ENCODE measurements at places on chromosomes 3 and 15. TPM values are rescaled to one million over a fixed set of nuclear protein-coding genes. Genes with fewer than 3 reads are reported as not detected.

GRCh38 chr15:83340087-83340486 lies 55.6 kb upstream of the BNC1 start:
- no peak overlapping the region for H3K27ac ChIP-seq
- H3K36me3 ChIP-seq: no peaks in the 10 kb centered on the region
- H3K4me3 ChIP-seq: no peak overlapping the region
- no peak for DNase-seq
- no peaks in the 10 kb centered on the region for H3K27me3 ChIP-seq
- no peaks in the 10 kb centered on the region for H3K4me1 ChIP-seq

GRCh38 chr15:69360642-69361041 lies 53.5 kb upstream of the KIF23 start:
- no peaks in the 10 kb centered on the region for H3K36me3 ChIP-seq
- no peak for DNase-seq
- no peak overlapping the region for H3K27ac ChIP-seq
- no peaks in the 10 kb centered on the region for H3K27me3 ChIP-seq

- H3K4me3 ChIP-seq: no peak overlapping the region
- peaks cover 33% of the 10 kb centered on the region for H3K4me1 ChIP-seq
- DNase-seq: no peak
- no peaks in the 10 kb centered on the region for H3K27me3 ChIP-seq
- H3K27ac ChIP-seq: no peak overlapping the region
Measured at GRCh38 chr15:98653686-98654085, 5.3 kb downstream of the IGF1R start.

DNA sequence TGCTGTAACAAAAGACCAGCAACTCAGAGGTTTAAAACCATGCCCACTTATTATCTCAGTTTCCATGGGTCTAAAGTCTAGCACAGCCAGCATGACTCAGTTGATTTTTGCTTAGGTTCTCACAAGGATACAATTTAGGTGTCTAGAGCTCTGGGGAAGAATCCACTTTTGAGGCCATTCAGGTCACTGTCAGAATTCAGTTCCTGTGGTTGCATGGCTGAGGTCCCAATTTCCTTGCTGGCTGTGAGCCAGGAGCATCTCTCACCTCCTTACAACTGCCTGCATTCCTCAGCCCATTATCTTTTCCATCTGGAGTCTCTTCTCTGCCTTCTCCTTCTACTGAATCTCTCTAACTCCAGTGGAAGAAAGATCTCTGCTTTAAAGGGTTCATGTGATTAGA lies 240.5 kb upstream of the CFAP20DC start:
- H3K4me1 ChIP-seq: no peaks in the 10 kb centered on the region
- DNase-seq: no peak
- no peak overlapping the region for H3K4me3 ChIP-seq
- H3K27ac ChIP-seq: no peak overlapping the region

DNA sequence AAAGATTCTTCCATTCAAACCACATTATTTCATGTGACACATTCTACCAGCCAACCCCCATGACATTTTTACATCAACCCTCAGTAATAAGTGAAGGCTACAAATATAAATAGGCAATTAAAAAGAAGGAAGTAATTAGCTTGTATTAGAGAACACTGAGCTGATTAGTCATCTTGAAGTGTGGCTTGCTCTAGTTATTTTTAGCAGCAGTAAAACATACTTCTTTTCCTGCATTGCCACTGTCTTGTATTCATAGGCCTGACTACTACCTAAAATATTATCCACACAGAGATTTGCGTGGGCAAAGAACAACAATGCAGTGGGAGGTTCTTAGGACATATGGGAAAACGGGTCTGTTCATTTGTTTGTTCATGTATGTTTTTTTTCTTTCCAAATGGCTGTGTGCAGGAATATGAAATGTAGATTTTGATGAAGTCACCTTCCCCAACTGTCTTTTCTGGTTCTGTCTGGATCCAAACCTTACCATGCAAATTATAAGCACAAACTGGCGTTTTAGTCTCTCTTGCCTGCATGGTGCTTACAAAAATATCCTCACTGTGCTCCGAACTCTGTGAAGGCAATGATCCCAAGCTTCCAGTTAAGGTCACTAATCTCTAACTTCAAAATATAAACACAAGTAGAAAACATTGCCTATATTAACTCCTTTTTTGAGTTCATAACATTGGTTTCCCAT lies 31.5 kb upstream of the TM4SF4 start:
- H3K4me1 ChIP-seq: peaks cover 24% of the 10 kb centered on the region
- no peaks in the 10 kb centered on the region for H3K27me3 ChIP-seq
- DNase-seq: peak; percentile 65

GRCh38 chr15:74251131-74251811 lies 15.1 kb downstream of the CCDC33 start:
- no peaks in the 10 kb centered on the region for H3K27me3 ChIP-seq
- H3K36me3 ChIP-seq: no peaks in the 10 kb centered on the region
- no peak overlapping the region for H3K4me3 ChIP-seq
- no peak overlapping the region for H3K27ac ChIP-seq

DNA sequence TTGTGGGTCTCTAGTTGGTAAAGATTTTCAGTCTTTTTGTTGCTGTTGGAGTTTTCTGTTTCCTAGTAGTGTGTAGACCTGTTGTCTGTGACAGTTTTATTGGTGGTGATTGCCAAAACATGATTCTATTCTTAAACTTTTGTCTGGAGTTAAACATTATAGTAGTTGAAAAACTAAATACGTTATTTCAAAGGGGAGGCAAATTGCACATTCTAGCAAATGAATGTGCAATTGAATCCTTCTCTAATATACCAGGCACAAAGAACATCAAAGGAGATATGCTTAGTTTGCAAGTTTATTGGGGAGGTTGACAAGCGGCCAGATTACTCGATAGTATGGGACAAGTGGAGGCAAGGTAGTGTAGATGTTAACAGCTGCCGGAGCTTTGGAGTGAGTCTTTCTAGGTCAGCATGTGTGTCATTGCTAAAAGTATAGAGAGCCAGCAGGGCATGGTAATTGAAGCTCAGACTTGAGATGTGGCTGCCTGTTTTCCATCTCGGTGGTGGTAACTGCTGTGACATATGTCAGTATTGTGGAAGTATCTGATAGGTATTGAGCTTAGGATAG lies 20.6 kb downstream of the CHD2 start:
- peak overlapping the region; percentile 97 for H3K27ac ChIP-seq
- H3K36me3 ChIP-seq: peaks cover 55% of the 10 kb centered on the region
- peak overlapping the region; percentile 31 for H3K4me3 ChIP-seq
- DNase-seq: no peak
- H3K4me1 ChIP-seq: peaks cover 74% of the 10 kb centered on the region

DNA sequence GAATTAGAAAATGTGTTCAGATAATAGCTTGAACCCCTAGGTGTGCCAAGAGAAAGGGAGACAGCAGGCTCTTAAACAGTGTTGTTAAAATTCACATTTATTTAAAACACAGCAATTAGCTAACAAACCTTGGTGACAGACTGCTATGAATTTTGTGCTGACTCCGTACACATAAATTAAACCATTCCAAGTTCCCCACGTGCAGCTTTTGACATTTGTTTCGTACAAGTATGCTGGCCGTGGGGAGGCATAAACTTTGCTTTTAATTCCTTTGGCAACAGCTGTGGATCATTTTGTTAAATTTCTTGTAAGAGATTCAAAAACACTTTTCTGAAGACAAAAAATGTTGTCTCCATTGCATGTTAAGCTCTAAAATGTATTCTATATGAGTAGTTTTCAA lies 465.3 kb downstream of the FGF12 start:
- H3K4me3 ChIP-seq: no peak overlapping the region
- no peaks in the 10 kb centered on the region for H3K27me3 ChIP-seq
- H3K4me1 ChIP-seq: no peaks in the 10 kb centered on the region

- peak overlapping the region; percentile 53 for H3K27ac ChIP-seq
- H3K36me3 ChIP-seq: peaks cover 11% of the 10 kb centered on the region
- H3K27me3 ChIP-seq: no peaks in the 10 kb centered on the region
- DNase-seq: no peak
- H3K4me1 ChIP-seq: peaks cover 17% of the 10 kb centered on the region
- H3K4me3 ChIP-seq: peak overlapping the region; percentile 92
Measured at GRCh38 chr3:128123156-128123537, 465 bp downstream of the RUVBL1 start.

The TMEM108 gene
- not detected for total RNA-seq

The CCR3 gene
- total RNA-seq: 3.1 TPM

The EDC3 gene
- 46.3 TPM for total RNA-seq

DNA sequence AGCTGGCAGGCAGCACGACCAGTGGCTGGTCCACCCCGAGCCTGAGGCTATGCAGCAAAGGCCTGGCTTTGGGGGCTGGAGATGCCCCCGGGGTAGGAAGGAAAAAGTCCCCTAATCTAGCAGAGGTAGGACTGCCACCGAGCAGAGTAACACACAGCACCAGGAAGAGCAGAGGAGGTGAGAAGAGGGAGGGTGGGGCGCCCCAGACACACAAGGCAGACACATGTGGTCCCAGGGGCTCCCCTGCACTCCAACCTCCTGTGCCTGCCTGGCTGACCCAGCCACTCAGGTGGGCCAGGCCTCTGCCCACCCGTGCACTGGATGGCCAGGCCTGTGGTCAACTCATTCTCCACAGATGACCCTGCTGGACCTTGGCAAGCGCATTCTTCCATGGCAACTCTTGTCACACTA lies 112.4 kb downstream of the ADCY5 start:
- no peak overlapping the region for H3K4me3 ChIP-seq
- H3K27ac ChIP-seq: no peak overlapping the region
- DNase-seq: no peak
- H3K27me3 ChIP-seq: no peaks in the 10 kb centered on the region
- no peaks in the 10 kb centered on the region for H3K36me3 ChIP-seq
- no peaks in the 10 kb centered on the region for H3K4me1 ChIP-seq

DNA sequence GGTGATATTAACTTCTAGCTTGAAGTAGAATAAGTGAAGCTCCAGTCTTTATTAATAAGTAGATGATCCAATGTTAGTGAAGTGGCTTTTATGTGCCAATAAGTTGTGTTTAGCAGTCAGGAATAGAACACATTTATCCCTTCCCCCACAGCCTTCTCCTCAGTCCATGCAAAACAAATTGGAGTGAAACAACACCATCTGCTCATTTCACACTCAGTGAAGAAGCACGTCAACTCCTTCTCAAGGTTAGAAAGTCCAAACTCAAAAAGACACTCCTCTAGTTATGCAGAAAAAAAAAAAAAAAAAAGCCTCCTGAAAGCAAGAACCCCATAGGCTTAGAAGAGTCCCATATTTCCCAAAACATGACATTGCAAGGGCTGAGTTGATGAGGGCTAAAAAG lies 18.0 kb upstream of the NEO1 start:
- H3K27ac ChIP-seq: no peak overlapping the region
- peaks cover 94% of the 10 kb centered on the region for H3K27me3 ChIP-seq
- H3K4me1 ChIP-seq: no peaks in the 10 kb centered on the region
- H3K36me3 ChIP-seq: no peaks in the 10 kb centered on the region

DNA sequence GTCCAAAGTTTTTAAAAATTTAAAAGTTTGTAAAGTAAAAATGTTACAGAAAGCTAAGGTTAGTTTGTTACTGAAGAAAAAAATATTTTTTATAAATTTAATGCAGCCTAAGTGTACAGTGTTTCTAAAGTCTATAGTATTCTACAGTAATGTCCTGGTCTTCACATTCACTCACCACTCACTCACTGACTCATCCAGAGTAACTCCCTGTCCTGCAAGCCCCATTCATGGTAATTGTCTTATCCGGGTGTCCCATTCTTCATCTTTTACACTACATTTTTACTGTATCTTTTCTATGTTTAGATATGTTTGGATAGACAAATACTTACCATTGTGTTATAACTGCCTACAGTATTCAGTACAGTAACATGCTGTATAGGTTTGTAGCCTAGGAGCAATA lies 36.7 kb upstream of the ATP10A start:
- no peak overlapping the region for H3K4me3 ChIP-seq
- no peak overlapping the region for H3K27ac ChIP-seq
- H3K36me3 ChIP-seq: no peaks in the 10 kb centered on the region
- no peak for DNase-seq
- no peaks in the 10 kb centered on the region for H3K27me3 ChIP-seq

- no peaks in the 10 kb centered on the region for H3K27me3 ChIP-seq
- no peak overlapping the region for H3K27ac ChIP-seq
- no peaks in the 10 kb centered on the region for H3K4me1 ChIP-seq
- H3K4me3 ChIP-seq: no peak overlapping the region
Measured at GRCh38 chr3:31462050-31462569, 70.6 kb upstream of the STT3B start.

DNA sequence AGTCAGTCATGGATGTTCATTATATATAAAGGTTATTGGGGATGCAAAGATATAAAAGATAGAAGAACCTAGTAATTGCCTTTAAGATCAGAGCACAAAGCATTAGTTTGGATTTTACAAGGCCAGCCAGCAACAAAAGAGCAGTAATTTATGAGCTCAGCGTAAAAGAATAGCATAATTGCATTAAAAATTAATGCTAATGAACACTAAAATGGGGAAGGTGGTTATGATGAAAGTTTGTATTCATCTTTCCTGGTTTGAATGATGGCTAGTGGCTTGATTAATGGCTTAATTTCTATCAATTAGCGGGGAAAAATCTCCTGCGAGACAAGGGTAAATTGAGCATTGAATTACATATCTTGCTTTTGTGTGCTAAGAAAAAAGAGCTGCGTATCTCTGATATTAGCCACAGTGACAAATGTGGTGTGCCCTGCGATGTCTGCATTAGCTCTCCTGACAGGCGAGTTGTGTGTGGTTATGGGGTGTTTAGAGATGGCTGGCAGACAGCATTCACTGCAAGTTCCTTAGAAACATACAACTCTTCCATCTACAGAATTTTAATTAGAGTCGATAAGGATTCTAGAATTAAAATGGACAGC lies 42.8 kb upstream of the MLF1 start:
- no peak overlapping the region for H3K27ac ChIP-seq
- no peaks in the 10 kb centered on the region for H3K4me1 ChIP-seq
- H3K27me3 ChIP-seq: no peaks in the 10 kb centered on the region
- H3K36me3 ChIP-seq: no peaks in the 10 kb centered on the region
- DNase-seq: no peak

- no peak overlapping the region for H3K27ac ChIP-seq
- H3K4me1 ChIP-seq: no peaks in the 10 kb centered on the region
- H3K4me3 ChIP-seq: no peak overlapping the region
- DNase-seq: no peak
- H3K36me3 ChIP-seq: no peaks in the 10 kb centered on the region
Measured at GRCh38 chr3:64828276-64828675, 140.5 kb upstream of the ADAMTS9 start.

DNA sequence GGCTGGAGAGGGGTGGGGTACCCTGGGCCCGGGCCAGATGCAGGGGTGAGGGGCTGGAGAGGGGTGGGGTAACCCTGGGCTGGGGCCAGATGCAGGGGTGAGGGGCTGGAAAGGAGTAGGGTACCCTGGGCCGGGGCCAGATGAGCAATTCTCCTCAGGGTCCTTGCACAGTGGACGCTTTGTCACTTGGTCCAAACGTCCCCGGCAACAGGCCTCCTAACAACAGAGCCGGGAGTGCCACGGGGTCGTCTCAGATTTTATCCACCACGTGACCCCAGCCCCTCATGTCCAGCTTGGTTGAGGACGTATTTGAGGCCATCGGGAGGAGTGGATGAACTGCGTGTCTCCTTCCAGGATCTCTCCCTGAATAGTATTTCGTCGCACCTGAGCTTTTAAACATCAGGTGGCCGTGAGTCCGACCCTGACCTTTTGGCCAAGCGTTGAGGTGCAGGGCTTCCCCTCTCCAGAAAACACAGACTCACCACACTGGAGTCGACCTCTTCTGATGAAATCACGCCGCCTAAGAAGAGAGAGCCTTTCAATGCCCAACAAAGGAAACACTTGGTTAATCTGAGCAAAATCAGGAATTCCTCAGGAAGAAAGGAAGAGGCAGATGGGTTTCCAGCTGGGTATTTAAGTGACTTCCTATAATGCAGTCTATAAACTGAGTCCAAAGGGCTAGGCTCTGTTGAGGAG lies 12.8 kb upstream of the LRRC15 start:
- no peak overlapping the region for H3K4me3 ChIP-seq
- H3K27me3 ChIP-seq: peaks cover 20% of the 10 kb centered on the region
- no peaks in the 10 kb centered on the region for H3K4me1 ChIP-seq
- H3K27ac ChIP-seq: no peak overlapping the region
- DNase-seq: no peak

The TLR9 gene
- total RNA-seq: 0.30 TPM

Measured in PC-9 (cell line).